ENCODE measurements at places on chromosomes 4 and X.

- no peak for DNase-seq
These were observed 87.7 kb upstream of the RAB40AL start for GRCh38 chrX:102849396-102849795.

- DNase-seq, result no peak
These were observed 312.8 kb upstream of the EPHA5 start for GRCh38 chr4:65983061-65983460.

DNA sequence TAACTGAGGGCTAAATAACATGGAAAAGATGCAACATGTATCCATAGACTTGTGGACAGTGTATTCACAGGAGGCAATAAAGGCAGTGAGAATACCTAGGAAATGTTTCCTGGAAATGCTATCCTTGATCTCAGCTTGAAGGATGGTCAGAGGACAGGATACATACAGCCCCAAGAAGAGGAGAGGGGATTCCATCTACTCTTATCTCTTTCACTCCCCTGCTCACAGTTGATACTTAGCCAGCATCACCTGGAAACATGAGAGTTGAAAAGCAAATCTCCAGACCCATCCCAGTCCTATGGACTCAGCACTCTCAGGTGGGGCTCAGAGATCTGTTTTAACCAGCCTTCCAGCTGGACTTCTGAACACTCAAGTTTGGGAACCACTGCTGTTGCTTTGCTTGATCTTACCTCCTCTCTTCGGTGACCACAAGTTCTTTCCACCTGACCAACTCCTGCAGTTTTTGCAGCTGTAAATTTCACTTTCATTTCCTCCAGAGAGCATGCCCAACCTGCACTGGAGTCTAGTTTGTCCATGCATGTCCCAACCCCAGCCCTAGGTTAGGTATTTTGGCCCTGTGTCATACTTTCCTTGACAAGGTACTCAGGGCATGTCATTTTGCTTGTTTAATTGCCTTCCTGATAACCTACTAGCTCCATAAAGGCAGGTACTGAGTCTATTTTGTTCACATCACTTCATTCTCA is 10.4 kb downstream of the RELL1 start:
- peak; percentile 50 for DNase-seq

- DNase-seq, result no peak
These were observed 286.1 kb upstream of the PPP1R2C start for GRCh38 chrX:43064096-43064495.

DNA sequence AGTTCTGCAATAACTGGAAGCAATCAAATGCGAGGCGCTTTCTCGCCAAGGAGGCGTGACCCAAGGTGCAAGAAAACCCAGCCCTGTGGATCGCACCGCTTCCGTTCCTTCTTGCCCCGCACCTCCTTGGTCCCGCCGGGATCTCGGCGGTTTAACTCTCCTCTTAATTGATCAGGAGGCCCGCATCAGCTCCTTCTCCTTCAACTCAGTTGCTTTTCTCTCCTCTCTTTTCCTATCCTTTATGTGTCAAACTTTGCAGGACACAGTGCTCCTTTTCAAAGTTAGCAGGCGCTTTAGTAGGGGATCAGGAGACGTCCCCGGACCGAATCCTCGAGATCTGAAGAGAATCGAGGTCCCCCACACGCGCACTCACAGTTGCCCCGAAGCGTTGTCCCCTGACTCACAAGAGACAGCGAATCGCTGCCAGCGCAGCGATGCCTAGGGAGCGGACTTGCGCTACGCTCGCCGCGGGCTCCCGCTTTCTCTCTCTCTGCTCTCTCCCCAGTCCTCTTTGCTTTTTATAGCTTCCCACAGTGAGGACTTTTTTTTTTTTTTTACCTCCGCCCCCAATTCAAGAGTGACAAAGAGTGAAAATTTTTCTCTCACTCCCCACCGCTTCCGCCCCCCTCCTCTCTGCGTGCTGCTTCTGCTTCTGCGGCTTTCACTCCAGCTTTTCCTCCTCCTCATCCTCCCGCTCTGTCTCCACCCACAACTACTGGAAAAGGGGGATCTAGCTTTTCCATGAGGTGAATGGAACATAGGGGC is at the start of gene DKK2:
Gene DKK2 (minus strand): TSS at position 495 of the 765 bp plus-strand sequence. CDS start 722 bp downstream, outside the sequence.
- DNase-seq, result peak; percentile 45

Measured in GM13976 (cell line).